Hepatocyte (in vitro differentiated cells): ENCODE measurements at places on chromosomes 2 and 18. TPM values are rescaled to one million over a fixed set of nuclear protein-coding genes. Genes with fewer than 3 reads are reported as not detected.

- no peaks in the 10 kb centered on the region for H3K27me3 ChIP-seq
- H3K36me3 ChIP-seq: no peaks in the 10 kb centered on the region
- DNase-seq: no peak
- no peak overlapping the region for H3K27ac ChIP-seq
- H3K4me3 ChIP-seq: no peak overlapping the region
Observed at GRCh38 chr2:152019732-152020131, 79.1 kb downstream of the CACNB4 start.

DNA sequence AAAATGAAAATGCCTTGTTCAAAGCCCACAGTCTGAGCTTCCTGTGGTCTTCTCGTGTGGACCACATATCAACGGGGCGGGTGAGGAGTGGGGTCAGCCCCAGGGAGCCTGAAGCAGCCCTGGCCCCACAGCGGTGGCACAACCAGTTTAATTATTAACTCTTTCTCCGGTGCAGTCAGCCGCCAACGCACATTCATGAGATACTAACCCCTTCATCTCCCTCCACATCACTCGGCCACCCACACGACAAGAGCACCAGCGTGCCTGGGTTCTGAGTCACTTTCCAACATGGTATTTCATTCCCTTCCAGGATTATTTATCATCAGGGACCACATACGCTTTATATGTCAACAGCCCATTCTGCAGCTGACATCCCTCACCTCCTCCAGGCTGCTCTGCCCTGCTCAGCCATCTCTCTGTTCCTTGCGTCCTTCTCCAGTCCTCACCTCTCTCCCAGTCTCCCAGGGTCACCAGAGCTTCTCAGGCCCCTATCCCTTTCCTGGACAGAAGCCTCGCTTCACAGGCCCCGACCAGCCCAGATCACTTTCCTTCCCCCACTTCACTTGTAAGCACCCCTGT is 48.0 kb upstream of the ID2 start:
- H3K36me3 ChIP-seq: no peaks in the 10 kb centered on the region
- H3K27ac ChIP-seq: peak overlapping the region; percentile 83
- peak; percentile 78 for DNase-seq
- peaks cover 42% of the 10 kb centered on the region for H3K4me1 ChIP-seq
- no peaks in the 10 kb centered on the region for H3K27me3 ChIP-seq
- H3K4me3 ChIP-seq: no peak overlapping the region

- H3K4me3 ChIP-seq: no peak overlapping the region
- DNase-seq: no peak
- H3K4me1 ChIP-seq: no peaks in the 10 kb centered on the region
- no peaks in the 10 kb centered on the region for H3K36me3 ChIP-seq
- no peak overlapping the region for H3K27ac ChIP-seq
- no peaks in the 10 kb centered on the region for H3K27me3 ChIP-seq
Observed at GRCh38 chr2:241154915-241155314, 4.6 kb downstream of the PPP1R7 start.

- no peak overlapping the region for H3K4me3 ChIP-seq
- H3K27ac ChIP-seq: no peak overlapping the region
- no peaks in the 10 kb centered on the region for H3K36me3 ChIP-seq
Observed at GRCh38 chr2:173990245-173990644, 25.1 kb upstream of the SP3 start.

- H3K4me1 ChIP-seq: peaks cover 15% of the 10 kb centered on the region
- peak overlapping the region; percentile 43 for H3K4me3 ChIP-seq
- H3K27ac ChIP-seq: peak overlapping the region; percentile 73
Observed at GRCh38 chr18:21112140-21112473, 494 bp upstream of the ROCK1 start.

- H3K27me3 ChIP-seq: no peaks in the 10 kb centered on the region
- DNase-seq: peak; percentile 20
- peak overlapping the region; percentile 86 for H3K27ac ChIP-seq
Observed at GRCh38 chr2:75561566-75562512, 1.1 kb upstream of the EVA1A start.

DNA sequence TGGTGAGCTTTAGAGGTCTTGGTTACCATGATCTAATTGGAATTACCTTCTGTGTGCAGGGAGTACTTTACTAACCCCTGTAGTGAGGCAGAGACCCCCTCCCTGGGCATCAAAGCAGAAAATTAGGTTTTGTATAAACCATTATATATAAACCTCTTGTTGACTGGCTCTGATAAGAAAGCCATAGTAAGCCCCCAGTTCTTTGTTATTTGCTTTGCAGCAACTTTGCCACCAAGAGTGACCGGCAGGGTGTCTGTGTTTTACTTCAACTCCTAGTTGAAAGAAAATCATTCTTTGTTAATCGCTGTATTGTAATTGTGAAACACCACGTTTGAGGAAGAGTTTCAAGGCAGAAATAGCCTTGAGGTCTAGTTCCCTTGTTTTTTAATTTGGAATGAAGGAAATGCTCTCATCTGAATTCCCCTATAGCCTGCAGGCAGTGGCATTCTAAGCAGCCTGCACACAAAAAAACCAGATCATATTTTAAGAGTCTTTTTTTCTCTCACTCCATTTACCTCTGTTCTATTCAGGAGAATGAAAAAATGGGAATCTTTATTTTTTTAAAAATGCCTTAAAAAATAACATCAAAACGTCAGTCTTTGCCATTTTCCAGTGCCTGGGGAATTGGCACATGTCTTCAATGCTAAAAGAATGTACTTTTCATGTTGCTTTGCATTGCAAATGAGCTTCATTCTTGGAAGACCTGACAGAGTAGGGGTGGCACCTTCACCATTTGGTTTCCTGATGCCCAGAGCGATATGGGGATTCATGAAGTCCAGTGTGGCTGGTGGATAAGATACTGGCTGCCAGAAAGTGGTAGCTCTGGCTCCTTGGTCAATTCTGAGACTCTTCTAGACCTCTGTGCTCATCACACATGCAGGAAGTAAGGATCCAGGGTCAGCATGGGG is 338.1 kb downstream of the SLC4A3 start:
- H3K36me3 ChIP-seq: no peaks in the 10 kb centered on the region
- DNase-seq: no peak
- H3K27ac ChIP-seq: no peak overlapping the region
- H3K27me3 ChIP-seq: no peaks in the 10 kb centered on the region

DNA sequence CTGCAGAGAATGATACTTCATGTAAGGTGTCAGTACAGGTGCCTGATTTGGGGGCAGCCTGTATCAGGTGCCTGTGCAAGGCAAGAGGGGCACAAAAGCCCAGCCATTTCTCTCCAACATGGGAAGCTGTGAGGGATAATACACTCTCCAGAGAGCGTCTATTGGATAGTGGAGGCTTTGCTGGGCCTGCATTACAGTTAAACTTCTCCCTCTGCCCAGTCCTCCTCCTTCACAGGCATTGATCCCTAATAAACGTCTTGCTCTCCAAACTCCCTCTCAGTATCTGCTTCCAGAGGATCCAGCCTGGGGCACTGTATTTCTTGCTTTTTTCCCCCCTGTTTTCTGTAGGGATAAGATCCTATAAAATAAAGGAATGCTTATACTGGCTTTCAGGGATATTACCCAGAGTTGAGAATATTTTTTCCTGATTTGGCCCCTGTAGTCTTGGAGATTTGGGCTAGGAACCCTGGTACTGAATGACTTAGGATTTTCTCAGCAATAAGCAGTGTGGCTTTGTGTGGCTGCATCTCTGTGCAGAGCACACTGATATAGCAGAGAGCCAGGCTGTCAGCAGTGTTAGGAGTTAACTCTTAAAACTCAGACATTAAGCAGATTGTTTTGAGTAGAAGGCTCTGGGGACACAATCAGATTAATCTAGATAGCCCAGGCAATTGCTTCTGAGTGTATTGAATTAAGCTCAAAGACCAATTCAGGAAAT is 330.6 kb downstream of the CYRIA start:
- no peak overlapping the region for H3K4me3 ChIP-seq
- H3K4me1 ChIP-seq: peaks cover 13% of the 10 kb centered on the region
- H3K27ac ChIP-seq: no peak overlapping the region
- no peaks in the 10 kb centered on the region for H3K27me3 ChIP-seq
- no peaks in the 10 kb centered on the region for H3K36me3 ChIP-seq

- no peak overlapping the region for H3K27ac ChIP-seq
- no peak for DNase-seq
- no peaks in the 10 kb centered on the region for H3K27me3 ChIP-seq
- peaks cover 7% of the 10 kb centered on the region for H3K4me1 ChIP-seq
Observed at GRCh38 chr2:56192664-56193305, 9.0 kb downstream of the CCDC85A start.

- H3K4me3 ChIP-seq: no peak overlapping the region
- H3K36me3 ChIP-seq: no peaks in the 10 kb centered on the region
- peaks cover 20% of the 10 kb centered on the region for H3K4me1 ChIP-seq
- H3K27me3 ChIP-seq: no peaks in the 10 kb centered on the region
- H3K27ac ChIP-seq: peak overlapping the region; percentile 73
Observed at GRCh38 chr2:39568116-39568515, 97.6 kb upstream of the TMEM178A start.

DNA sequence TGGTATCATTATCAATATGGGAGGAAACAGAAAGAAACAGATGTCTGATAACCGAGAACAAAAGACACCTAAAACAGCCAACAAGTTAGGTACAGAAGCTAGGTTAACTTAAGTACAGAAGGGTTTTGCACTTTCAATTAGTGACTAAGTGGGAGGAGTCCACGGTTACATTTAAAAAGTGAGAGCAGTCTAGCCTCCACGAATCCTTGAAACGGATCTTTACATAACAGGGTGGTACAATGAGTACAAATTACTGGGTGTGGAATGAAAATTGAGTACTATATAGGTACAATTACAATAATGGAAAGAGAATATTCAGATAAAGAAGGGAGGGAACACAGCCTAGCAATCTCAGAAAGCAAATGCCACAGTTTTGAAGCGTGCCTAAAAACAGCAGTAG is 76.6 kb downstream of the TLK1 start:
- no peaks in the 10 kb centered on the region for H3K27me3 ChIP-seq
- H3K36me3 ChIP-seq: no peaks in the 10 kb centered on the region
- no peaks in the 10 kb centered on the region for H3K4me1 ChIP-seq
- no peak overlapping the region for H3K4me3 ChIP-seq
- no peak for DNase-seq
- no peak overlapping the region for H3K27ac ChIP-seq

DNA sequence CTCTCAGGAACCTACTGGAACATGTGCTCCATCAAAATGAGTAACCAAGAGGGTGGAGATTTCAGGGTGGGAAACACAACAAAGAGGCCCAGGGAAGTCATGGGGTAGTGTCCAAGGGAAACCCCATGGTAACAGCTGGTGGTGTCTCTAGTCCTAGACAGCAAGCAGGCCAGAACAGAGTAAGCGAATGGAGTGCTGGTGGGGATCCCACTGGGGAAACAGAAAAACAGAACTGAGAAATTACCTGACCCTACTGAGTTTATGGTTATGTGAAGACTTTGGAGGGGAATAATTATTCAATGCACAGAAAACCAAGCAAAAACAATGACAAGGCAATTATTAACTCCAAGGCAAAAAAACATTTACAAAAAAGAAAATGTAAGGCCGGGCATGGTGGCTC is 16.9 kb downstream of the ERCC3 start:
- no peak for DNase-seq
- H3K36me3 ChIP-seq: no peaks in the 10 kb centered on the region
- no peak overlapping the region for H3K27ac ChIP-seq
- no peaks in the 10 kb centered on the region for H3K4me1 ChIP-seq
- H3K27me3 ChIP-seq: no peaks in the 10 kb centered on the region
- no peak overlapping the region for H3K4me3 ChIP-seq

DNA sequence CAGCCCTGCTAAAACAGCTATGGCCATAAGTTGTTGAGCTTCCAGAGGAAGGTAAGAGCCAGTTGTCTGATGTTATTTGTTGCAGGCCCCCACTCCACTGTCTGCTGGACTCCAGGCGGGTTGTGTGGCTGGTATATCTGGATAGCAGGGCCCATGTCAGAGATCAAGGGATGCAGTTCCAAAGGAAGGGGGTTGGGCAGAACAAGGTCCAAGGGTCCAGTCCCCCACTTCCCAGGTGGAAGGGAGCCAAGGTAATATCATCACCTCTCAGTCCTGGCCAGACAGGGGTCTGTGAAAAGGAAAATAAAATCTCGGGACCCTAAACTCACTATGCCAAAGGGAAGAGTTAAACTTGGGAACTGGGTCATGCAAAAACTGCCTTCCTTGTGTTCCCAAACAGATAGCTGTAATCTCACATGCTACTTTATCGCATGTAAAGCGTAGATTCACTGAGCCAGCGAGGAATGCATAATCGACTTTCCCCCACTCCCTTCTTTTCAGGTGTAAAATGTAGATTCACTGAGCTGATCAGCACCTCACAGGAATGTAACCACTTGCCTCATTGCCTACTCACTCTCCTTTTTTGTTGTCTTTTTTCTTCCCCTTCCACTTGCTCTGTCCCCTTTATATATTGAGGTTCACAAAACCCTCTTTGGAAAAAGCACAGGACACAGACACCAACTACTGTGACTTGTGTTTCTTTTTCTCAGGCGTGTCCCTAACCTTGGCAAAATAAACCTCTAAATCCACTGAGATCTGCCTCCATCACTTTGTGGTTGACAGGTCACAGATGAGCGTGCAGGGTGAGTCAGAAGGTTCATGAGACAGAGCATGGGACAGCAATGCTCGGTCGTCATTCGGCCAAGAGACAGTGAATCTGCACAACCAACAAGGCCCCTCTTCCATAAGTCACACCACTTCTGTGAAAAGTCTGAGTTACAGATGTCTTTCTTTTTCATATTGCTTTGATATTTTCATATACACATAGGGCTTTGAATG is 255.3 kb upstream of the SIX2 start:
- H3K36me3 ChIP-seq: no peaks in the 10 kb centered on the region
- no peak for DNase-seq
- H3K27me3 ChIP-seq: peaks cover 22% of the 10 kb centered on the region
- H3K27ac ChIP-seq: no peak overlapping the region
- H3K4me3 ChIP-seq: no peak overlapping the region

The ADAM23 gene
- 2.0 and 2.8 TPM in 2 replicates for total RNA-seq

The UGT1A8 gene
- total RNA-seq: 0.08 and 0.10 TPM in 2 replicates

The GDF7 gene
- 0.24 and 0.37 TPM in 2 replicates for total RNA-seq

The LYG1 gene
- 0.16 and 0.93 TPM in 2 replicates for total RNA-seq

The SLC20A1 gene
- 106 and 135 TPM in 2 replicates for total RNA-seq

The UGT1A3 gene
- not detected in 2 replicates for total RNA-seq

The GLI2 gene
- 3.8 and 5.8 TPM in 2 replicates for total RNA-seq

The SPC25 gene
- total RNA-seq: 4.1 and 11.2 TPM in 2 replicates

The NTSR2 gene
- total RNA-seq: not detected in 2 replicates

The KCNG3 gene
- 0.28 and 0.57 TPM in 2 replicates for total RNA-seq
